IMR-90 (cell line): ENCODE measurements at places on chromosomes 16 and 17. TPM values are rescaled to one million over a fixed set of nuclear protein-coding genes. Genes with fewer than 3 reads are reported as not detected.

Gene SECTM1
- total RNA-seq = 1.7 and 2.3 TPM in 2 replicates

Gene LRRC75A
- 0.56 and 0.72 TPM in 2 replicates for total RNA-seq

Gene EIF3C
- total RNA-seq = 132 and 184 TPM in 2 replicates

Gene HSF4
- 0.54 and 0.83 TPM in 2 replicates for total RNA-seq

Gene CES1
- not detected in 2 replicates for total RNA-seq

Gene SOX9
- total RNA-seq = 4.1 and 8.3 TPM in 2 replicates

Gene NOL11
- 58.3 and 78.6 TPM in 2 replicates for total RNA-seq

Gene SSTR5
- total RNA-seq = not detected in 2 replicates

Gene HS3ST3A1
- total RNA-seq = 7.5 and 9.0 TPM in 2 replicates

Gene GP1BA
- not detected in 2 replicates for total RNA-seq

Gene UNC13D
- total RNA-seq = under 0.01 TPM in 1 of 2 replicates, not detected in the other

Gene DDX5
- total RNA-seq = 253 and 330 TPM in 2 replicates
